Hematopoietic multipotent progenitor cell treated with erythropoietin and hydrocortisone succinate and interleukin-3 and kit ligand, for 17 days (in vitro differentiated cells): ENCODE measurements at places on chromosomes 3 and 15.

- DNase-seq, result no peak
These were observed 80.0 kb upstream of the TMC3 start for GRCh38 chr15:81454024-81454423.

GRCh38 chr3:57966829-57967228, 41.4 kb upstream of the FLNB start:
- no peak for DNase-seq

GRCh38 chr3:55951388-55951787, 464.3 kb upstream of the WNT5A start:
- no peak for DNase-seq

DNA sequence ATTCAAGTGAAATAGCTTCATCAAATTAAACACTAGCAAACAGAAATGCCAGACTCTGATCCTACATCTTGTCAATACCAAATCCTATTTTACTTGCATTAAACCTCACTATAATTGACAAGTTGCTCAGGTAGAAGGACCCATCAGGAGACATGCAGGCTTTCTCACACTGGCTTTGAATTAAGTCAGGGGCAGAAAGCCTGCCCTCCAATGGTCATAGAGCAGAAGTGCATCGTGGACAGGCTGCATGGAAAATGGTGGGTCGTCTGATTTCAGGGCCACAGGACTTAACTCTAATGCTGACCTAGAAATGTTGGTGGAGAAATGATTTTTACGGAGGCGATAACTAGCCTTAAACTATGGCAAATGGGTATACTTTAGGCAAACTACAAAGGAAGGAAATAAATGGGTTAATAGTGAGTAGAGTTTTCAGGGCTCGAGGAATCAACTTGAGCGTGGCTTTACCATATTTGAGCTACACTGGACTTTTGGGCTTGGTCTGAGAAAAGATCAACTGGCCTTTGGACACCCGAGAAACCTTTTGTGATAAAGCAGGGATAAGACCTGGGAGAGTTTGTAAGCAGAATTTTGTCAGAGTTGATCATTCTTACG, 283.9 kb downstream of the GRM7 start:
- DNase-seq, result no peak

- DNase-seq, result no peak
These were observed 812 bp upstream of the SLC12A8 start for GRCh38 chr3:125213364-125213755.

DNA sequence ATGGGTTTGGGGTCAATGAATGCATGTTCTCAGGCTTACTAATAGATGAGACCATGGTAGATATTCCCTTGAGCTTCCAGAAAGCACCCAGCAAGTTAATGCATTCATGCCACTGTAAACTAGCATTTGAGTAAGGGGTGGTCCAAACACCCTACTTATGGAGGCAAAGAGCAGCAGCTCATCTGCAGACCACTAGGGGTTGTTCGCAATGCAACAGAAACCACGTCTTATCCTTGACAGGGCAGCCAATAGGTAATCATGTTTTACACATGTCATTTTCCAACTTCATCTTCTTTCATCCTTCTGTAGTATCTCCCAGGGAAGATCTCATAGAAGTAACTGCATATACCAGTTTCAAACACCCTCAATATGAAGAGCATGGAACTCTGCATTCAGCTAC, 330.2 kb downstream of the RORA start:
- DNase-seq, result no peak

DNA sequence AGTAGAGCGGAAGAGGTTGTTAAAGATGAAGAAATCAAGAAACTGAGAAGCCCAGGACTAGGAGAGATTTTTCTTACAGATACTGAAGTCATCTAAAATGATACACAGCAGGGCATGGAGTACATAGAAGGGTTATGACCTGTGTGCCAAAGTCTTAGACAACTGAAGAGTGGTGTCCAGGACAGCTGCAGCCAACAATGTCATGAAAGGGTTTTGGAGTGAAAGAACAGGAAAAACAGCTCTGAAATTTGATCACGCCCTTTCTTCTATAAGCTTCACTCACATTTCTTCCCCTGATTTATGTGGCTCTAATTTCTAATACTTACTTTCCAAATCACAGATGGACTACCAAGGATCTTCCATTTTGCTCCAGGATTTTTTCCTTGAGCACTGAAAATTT, 3.0 kb downstream of the CFAP20DC start:
- DNase-seq, result no peak

DNA sequence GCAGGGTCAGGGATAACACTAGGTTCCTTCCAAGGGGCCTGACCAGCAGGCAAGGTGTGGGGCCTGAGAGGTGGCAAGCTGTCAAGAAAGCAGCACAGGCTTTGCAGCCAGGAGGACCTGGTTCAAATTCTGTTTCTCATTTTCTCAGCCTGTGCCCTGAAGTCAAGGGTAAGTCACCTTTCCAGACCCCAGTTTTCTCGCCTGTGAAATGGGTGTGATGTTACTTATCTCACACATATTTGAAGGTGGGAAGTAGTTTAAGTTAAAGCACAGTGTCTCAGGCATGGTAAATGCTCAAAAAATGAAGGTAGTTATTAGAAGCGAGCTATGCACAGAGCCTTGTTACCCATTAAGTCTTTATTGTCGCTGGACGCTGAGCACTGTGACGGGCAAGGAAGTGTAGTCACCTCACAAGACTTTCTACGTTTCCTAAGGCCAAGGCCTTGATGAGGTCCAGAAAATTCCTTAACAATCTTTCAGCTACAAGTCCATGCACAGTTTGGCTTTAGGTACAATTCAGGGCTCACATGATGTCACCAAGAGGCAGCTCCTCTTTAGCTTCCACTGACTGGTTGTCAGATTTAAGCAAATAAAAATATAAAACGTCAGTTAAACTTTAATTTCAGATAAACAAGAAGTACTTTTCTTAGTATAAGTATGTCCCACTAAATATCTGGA, 522.6 kb upstream of the PROK2 start:
- no peak for DNase-seq
